ENCODE measurements at places on chromosomes 4 and X. TPM values are rescaled to one million over a fixed set of nuclear protein-coding genes. Genes with fewer than 3 reads are reported as not detected.

The FOXP3 gene
- total RNA-seq, result 0.28 TPM

The ZCCHC12 gene
- total RNA-seq, result 0.08 TPM

The AKAP4 gene
- total RNA-seq, result not detected

The REPS2 gene
- total RNA-seq, result 4.4 TPM

The MAGEE1 gene
- total RNA-seq, result 10.0 TPM

The MAGEA2B gene
- total RNA-seq, result 0.42 TPM

The PRIMPOL gene
- total RNA-seq, result 3.5 TPM

The SLC9A7 gene
- 15.4 TPM for total RNA-seq

The FGF5 gene
- total RNA-seq, result not detected

The TMPRSS11E gene
- 1.4 TPM for total RNA-seq

The IQSEC2 gene
- 81.6 TPM for total RNA-seq

The DCAF12L1 gene
- total RNA-seq, result 5.6 TPM

The CDS1 gene
- total RNA-seq, result 20.3 TPM

The IGBP1 gene
- total RNA-seq, result 33.4 TPM

The TMEM33 gene
- 117 TPM for total RNA-seq

The CTAG1A gene
- total RNA-seq, result not detected
